NCI-H1092 (cell line): ENCODE measurements at places on chromosomes 1 and 21.

- no peak for DNase-seq
Observed at GRCh38 chr1:109819906-109820305, 56.2 kb upstream of the EPS8L3 start.

DNA sequence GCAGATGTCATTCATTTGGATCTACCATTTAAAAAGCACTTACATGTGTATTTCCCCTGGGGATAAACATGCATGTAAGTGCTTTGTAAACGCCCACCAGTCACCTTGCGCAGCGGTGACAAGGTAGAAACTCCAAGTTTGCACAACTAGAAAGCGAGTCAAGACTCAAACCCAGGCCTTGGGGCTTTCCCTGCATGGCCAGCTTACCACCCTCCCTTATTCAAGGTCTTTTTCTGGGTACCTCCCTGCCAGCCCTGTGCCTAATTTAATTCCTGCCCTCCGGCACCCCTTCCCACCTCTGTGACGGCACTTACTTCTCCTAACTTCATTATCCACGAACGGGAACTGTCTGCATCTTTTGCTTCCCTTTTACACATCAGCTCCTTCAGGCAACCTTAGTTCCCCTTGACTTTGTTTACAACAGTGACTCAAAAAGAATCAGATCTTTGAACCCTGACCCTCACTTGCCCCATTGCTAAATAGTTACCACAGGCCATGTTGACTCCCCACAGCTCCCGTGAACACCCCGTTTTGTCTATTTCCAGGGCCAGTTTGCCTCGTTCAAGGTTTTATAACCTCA, 138.3 kb upstream of the ETS2 start:
- DNase-seq, result no peak

DNA sequence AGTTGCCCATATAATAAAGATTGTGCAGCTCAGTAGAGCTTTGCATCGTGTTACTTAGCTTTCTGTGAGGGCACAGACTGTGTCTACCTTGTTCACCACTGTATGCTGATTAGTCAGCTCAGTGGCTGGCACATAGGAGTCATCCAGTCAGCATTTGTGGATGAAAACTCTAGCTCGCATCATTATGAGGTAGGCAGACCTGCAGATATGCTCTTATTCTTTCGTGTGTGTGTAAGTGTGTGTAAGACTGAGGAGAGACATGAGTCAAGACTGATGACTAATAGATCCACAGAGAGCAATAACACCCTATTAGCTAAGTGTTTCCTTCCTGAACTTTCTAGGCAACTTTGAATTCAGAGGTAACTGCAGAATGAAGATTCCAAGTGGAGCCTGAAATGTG, 17.1 kb downstream of the TTF2 start:
- no peak for DNase-seq

DNA sequence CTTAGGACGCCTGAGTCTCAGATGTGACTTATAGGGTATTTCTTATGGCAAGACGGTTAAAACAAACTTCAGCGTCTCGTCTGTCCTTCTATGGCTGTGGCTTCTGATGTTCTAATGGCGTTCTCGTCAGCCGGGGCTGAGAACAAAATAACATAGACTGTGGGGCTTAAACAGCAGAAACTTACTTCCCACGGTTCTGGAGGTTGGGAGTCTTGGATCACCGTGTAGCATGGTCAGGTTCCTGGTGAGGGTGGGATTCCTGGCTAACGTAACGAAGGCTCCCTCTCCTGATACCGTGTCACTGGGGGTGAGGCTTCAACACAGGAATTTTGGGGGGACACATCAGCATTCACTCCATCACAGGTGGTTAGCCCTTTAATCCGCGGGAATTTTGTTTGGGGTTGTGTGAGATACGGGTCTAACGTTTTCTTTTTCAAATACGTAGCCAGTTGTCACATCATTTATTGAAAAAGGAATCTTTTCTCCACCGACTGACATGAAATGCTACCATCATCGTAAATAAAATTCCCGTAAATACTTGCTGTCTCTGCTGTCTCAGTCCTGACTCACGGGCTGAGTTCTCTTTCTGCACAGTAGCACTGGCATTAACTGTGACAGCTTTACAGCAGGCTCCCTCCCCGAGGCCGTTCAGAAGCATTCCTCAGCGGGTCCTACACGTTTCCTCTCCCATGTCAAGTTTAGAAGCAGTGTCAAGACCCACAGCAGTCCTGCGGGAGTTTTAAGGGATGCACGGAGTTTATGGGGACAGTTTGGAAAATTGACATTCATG, 8.1 kb upstream of the POFUT2 start:
- no peak for DNase-seq

- DNase-seq, result no peak
Observed at GRCh38 chr1:201357211-201357610, 20.3 kb downstream of the TNNT2 start.

DNA sequence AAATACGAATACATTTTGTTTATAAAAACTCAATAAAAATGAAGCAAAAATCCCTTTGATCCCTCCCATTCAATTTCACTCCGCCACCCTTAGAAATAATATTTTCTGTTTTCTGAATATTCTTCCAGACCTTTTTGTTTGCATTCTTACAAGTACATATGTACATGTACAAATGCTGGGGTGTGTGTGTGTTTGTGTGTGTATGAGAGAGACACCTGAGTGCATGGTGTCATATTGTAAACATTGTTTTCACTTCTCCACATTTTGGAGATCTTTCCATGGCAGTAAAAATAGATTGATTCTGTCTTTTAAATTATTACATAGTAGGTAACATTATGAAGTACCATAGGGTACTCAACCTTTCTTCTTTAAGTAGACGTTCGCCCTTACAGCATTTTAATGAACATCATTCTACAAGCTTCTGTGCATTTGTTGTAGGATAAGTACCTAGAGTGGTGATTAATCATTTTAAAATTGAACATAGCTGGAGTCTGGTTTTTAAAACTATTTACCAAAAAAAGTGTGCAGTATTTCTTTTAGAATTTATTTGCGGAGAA, 1.3 kb upstream of the MPC2 start:
- no peak for DNase-seq
